Cardiac septum (tissue), 1 donor: ENCODE measurements at places on chromosomes 4 and X. TPM values are rescaled to one million over a fixed set of nuclear protein-coding genes. Genes with fewer than 3 reads are reported as not detected.

Gene RASSF6
- total RNA-seq = not detected

Gene QRFPR
- 1.9 TPM for total RNA-seq

Gene SCARB2
- total RNA-seq = 114 TPM

Gene SHROOM3
- 25.0 TPM for total RNA-seq

Gene MGARP
- total RNA-seq = 0.81 TPM

Gene IL15
- 3.1 TPM for total RNA-seq

Gene WDR13
- 170 TPM for total RNA-seq

Gene RENBP
- 8.6 TPM for total RNA-seq

Gene SLC9B2
- 6.4 TPM for total RNA-seq

Gene CXorf49B
- not detected for total RNA-seq

Gene CFAP47
- total RNA-seq = not detected

Gene ZCCHC18
- total RNA-seq = 3.7 TPM

Gene OPN1MW2
- total RNA-seq = not detected

Gene RS1
- total RNA-seq = not detected

Gene SLC10A6
- 1.3 TPM for total RNA-seq

Gene STPG2
- total RNA-seq = 0.19 TPM

Gene MTNR1A
- total RNA-seq = not detected

Gene AFF2
- total RNA-seq = 0.67 TPM

Gene PNCK
- total RNA-seq = 7.6 TPM

Gene P2RY4
- 0.24 TPM for total RNA-seq

Gene RAB40A
- 0.32 TPM for total RNA-seq

Gene RRH
- 0.22 TPM for total RNA-seq

Gene FDCSP
- not detected for total RNA-seq

Gene RASGEF1B
- total RNA-seq = 2.4 TPM
